ENCODE measurements at places on chromosomes 2 and 18.

DNA sequence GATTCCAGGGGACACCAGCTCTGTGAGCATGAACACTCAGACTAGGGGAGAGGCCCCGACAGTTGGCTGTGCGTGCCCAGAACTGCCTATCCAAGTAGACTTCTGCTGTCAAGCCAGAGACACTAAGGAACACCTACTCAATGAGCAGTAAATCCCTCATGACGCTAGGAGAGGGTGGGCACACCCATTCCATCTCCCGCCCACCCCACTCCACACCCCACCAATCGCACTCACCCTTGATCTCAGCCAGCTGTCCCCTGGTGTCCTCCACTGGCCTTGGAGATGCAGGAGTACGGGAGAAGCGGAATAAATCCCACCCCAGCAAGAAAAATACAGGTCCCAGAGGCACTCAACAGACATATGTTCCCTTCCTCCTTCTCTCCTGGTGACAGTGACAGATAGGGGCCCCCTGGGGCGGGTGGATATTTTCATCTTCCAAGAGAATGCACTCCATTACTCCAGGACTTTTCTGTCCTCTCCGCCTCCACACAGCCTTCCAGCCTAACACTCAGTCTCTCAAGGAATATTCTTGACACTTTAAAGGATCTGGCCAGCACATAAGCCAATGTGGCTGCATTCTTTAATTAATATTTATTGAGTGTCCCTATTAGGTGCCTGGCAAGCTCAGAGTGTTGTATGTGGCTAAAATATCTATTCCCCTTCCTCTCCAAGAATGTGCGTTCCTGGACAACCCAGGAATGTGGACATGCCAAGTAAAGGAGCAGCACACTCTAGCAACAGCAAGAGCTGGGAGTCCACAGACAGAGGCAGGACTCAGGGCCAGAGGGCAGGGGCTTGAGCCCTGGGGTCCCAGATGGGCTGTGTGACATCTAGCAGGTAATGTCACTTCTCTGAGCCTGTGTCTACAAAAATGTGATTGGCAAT is 13.1 kb upstream of the SMAD7 start:
- no peak for DNase-seq

DNA sequence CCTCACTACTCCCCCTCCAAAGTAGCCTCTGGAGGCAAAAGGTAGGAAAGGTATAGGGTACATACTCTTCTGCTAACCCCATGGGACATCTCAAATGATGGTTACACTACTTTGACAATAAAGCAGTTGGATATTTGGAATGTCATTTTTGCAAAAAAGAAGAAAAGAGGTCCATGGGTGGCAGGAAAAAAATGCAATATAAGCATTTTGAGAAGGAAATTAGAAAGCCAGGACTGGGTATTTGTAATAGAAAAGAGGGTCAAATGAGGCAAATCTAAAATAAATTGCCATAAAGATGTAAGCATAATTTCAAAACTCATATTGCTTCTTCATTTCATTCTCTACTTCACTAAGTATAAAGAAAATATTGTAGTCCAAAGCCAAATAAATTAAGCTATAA is 280.2 kb downstream of the NOL4 start:
- DNase-seq = no peak

DNA sequence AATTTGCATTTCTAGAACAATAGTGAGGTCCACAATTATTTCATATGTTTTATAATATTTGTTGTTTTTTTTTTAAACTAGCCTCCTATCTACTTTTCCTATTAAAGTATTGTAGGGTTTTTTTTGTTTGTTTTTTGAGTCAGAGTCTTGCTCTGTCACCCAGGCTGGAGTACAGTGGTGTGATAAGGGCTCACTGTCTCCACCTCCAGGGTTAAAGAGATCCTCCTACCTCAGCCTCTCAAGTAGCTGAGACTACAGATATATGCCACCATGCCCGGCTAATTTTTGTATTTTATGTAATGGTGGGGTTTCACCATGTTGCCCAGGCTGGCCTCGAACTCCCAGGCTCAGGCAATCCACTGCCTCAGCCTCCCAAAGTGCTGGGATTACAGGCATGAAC is 122.5 kb downstream of the SLC39A10 start:
- no peak for DNase-seq

- no peak for DNase-seq
These were observed 16.5 kb downstream of the CDH19 start for GRCh38 chr18:66587430-66587829.

DNA sequence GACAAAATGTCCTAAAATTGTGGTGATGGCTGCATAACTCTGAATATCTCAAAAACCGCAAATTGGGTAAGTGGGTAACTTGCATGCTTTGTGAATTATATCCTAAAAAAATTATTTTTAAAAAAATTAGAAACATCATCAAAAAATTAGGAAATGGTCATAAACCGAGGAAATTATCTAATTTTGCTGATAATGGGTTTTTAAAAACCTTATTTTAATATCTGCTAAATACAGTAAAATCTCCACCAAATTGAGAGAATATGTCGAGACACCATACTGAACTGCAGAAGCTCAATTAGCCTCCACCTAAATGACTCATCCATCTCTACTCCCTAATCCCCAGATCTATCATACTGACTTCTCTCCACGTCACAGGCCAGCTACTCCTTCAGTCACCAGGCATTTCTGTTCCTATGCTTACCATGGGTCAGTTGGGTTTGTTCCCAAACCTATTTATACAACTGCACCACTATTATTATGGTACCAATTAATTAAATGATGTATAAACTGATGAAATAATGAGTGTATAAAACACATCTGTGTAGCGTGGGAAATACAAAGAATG is 36.1 kb downstream of the SPIRE1 start:
- DNase-seq = peak; percentile 59

DNA sequence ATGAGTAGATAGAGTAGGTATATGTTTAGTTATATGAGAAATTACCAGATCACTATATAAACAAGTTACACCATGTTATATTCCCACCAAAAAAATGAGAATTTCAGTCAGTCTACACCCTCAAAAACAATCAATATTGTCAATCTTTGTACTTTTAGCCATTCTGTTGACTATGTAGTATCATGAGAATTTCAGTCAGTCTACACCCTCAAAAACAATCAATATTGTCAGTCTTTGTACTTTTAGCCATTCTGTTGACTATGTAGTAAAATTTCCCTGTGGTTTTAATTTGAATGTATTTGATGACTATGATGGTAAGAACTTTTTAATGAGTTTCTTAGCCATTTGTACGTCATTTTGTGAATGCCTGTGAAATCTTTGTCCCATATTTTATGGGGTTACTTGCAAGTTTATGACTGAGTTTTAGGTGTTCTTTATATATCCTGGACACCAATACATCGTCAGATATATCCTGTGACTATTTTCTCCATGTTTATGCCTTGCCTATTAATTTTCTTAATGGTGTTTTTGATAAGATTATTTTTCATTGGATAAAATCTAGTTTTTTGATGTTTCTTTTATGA is 528.4 kb upstream of the SPHKAP start:
- DNase-seq = no peak

GRCh38 chr2:230575642-230576324 is 136.9 kb upstream of the CAB39 start:
- no peak for DNase-seq

GRCh38 chr2:48915227-48915626 is 159.7 kb upstream of the LHCGR start:
- no peak for DNase-seq

DNA sequence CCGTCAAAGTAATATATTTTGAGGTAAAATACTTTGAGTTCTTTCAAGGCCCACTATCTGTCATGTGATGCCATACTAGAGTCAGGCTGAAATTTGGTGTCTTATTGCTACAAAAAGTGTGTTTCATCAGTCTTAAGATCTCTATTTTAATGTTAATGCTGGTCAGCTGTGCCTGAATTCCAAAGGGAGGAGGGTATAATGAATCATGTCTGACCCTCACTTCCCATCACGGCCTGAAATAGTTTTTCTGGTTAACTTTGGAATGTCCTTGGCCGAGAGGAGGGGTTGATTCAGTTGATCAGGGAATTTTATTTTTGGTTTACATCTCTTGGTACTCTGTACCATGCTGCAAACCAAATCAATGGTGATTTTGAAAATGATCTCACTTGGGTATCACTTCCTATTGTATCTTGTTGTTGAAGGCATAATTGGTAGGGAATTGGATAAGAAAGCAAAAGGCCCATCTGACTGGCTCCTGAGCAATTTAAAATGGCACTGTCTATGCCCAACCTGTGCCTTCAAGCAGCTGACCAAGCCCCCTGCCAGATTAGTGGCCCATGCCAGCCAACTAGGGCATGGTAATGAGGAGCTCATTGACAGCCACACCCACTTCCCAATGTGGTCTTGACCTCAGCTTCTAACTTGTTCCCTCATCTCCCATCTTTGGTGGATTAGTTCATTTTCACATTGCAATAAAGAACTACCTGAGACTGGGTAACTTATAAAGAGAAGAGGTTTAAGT is 6.1 kb upstream of the SLC35F5 start:
- DNase-seq = peak; percentile 87

DNA sequence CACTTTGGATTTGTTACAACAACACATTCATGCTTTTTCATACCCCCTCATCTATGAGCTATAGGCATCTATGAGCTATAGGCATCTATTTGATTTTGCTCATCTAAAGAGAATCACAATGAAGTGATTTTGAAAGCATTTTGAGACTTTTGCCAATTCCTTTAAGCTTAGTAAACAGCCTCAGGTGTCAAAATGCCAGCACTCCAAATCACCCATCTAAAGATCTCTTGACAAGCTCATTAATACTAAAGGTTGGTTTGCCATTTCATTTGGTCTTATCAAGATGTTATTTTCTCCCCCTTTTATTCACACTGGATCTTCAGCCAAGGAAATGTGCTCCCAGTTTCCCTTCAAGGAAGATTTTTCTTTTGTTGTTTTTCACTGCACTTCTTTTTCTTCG is 110.7 kb upstream of the TLK1 start:
- no peak for DNase-seq

- DNase-seq = no peak
These were observed 627.1 kb upstream of the SLC8A1 start for GRCh38 chr2:41079011-41079410.

DNA sequence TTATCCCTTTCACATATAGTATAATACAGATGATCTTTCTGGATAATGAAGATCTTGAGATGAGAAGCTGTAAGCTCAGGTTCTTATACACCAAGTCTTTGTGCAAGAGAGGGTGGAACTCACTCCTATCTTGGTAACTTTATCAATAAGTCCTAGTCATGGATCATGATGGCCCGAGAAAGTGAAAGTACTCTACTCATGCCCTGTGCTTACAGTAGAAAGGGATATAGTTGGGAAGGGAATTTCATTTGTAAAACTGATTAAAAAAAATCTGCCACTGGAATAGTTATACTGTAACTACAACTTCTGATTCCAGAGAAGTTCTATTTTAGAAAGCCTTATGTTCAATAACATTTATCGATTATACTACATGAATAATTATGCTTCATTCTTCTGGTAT is 51.8 kb downstream of the MYO3B start:
- no peak for DNase-seq

GRCh38 chr2:44852594-44852993 is 88.9 kb upstream of the SIX3 start:
- no peak for DNase-seq

DNA sequence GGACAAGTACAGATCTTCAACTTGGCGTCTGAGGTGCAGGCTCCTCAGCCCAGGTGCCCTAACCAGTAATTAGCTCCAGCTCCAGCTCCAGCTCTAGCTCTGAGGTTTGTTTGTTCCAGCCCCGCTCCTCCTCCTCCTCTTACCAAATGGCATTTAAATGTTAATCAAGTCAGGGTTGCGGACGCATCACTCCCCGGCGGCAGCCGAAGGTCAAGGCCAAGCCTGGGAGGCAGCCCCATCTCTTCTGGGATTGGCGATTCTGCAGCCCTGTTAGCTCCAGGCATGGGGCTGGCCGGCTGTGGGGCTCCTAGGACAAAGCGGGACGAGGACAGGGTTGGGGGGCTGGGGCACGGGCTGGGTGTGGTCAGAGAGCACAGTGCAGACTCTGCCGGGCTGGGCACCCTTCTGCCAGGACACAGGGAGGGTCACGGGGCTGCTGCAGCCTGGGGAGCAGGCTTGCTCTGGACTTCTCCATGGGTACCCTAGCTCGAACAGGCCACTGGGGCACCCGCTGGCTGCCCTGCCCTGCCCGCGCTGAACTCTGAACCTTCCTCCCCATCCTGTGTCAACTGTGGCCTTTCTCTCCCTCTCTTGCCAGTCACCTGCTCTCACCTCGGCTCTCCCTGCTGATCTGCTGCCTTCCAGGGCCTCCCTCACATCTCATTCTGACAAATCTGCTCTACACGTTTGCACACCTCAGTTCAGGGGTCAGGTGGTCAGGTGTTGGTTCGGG is 203.3 kb downstream of the CELF4 start:
- no peak for DNase-seq

GRCh38 chr2:23380562-23381065 is 4.4 kb upstream of the KLHL29 start:
- DNase-seq = no peak

GRCh38 chr18:475202-476031 is 25.1 kb downstream of the COLEC12 start:
- peak; percentile 54 for DNase-seq
